ENCODE measurements at places on chromosomes 6 and 20.
A peak's percentile ranks its signal among the peaks of the same experiment; 100 is the strongest.

DNA sequence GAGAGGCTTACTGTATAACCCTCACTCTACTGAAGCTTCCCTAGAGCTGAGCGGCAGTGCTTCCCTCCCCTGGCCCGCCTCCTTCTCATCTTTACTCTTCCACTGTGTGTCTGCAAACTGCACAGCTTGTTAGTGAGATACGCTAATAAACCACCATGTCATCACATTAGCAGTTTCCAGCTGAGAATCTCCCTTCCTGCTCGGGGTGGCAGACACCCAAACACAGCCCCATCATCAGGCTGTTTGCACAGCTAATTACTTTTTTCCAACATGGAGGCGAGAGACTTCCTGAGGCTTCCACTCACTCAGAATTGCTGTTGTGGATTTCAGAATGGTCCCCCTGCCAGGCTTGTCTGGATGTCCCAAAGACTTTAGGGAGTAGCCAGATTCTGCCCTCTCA, 444.9 kb upstream of the SULF2 start:
- DNase-seq = no peak

DNA sequence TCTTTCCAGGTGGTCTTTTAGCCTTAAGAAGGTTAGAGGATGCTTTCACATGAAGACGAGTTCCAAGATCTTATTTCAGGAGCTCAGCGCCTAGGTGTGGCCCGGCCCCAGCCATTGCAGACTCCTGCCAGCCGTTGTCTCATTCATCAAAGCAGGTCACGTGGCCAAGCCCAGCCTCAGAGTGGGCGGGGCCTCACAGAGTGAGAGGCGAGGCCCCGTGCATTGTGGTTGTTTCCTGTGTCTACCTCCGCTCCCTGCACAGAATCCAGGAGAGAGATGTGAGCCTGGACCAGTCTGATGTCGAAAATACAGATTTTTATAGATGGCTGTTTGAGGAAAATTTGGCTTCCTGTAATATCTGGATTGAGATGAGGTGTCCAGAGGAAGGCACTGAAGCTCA, 49.2 kb upstream of the CST5 start:
- DNase-seq = no peak

GRCh38 chr6:72939004-72939403, 286.3 kb downstream of the KHDC1L start:
- DNase-seq = no peak

- peak; percentile 35 for DNase-seq
Measured at GRCh38 chr6:27684264-27685211, 211.6 kb upstream of the ZNF184 start.

DNA sequence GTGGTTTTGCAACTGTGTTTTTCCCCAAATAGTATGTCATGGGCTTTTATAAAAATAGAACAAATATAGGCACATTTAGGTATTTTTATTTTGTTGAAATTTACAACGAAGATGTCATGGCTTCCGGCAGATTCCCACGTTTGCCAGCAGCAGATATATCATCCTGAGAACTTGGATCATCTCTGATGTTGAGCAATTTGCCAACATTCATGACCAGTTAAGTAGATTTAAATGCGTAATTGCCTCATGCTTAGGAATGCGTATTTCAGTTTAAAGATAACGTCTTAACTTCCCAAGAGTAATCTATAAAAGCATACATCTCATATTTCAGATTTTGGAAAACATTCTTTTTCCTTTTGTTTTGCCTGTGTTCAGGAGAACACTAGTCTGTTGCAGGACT, 457.8 kb downstream of the QKI start:
- no peak for DNase-seq

- no peak for DNase-seq
Measured at GRCh38 chr20:59082981-59083380, 40.4 kb upstream of the PRELID3B start.
